ENCODE measurements at places on chromosomes 3 and 15. TPM values are rescaled to one million over a fixed set of nuclear protein-coding genes. Genes with fewer than 3 reads are reported as not detected.

The SLC24A5 gene
- not detected for polyA plus RNA-seq

The EIF4E3 gene
- polyA plus RNA-seq = 10.1 TPM

The HOMER2 gene
- 23.3 TPM for polyA plus RNA-seq

The PLSCR2 gene
- polyA plus RNA-seq = not detected

- DNase-seq = no peak
These were observed 522.8 kb downstream of the NLGN1 start for GRCh38 chr3:173920386-173920785.

DNA sequence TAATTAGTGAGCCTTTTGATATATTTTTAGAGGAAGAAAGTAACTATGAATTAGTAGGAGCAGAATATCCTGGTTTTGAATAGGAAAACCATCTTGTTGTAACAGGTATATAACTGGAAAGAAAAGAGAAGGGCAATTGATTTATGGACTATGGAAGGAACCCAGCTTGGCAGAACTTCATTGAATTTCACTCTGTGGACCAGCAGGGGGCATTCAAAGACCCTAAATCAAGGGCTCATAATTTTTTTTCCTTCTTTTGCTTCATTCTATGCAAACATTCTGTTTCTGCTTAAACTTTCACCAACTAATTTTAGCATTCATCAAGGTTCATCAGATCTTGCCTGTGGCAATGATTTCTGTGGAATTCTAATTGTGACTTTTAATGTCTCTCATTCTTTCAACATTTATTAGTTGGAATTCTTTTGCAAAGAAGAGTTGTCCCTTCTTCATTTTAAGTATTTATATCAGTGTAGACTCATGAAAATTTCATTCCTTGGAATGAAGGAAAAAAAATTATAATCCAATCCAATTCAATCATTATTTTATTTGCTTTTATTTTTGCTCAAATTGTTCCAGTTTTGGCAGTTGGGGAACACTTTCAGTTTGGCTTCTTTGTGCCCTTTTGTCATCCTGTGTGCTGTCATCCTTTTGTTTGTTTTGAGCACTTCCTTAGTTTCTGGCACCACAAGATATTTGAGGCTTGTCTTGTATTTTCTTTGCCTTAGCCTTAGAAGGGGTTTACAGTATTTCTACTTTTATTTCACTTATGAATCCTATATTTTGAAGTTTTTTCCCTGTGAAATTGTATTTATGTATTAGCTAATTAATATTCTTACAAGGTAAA lies 30.4 kb downstream of the NXPE3 start:
- DNase-seq = peak; percentile 47

DNA sequence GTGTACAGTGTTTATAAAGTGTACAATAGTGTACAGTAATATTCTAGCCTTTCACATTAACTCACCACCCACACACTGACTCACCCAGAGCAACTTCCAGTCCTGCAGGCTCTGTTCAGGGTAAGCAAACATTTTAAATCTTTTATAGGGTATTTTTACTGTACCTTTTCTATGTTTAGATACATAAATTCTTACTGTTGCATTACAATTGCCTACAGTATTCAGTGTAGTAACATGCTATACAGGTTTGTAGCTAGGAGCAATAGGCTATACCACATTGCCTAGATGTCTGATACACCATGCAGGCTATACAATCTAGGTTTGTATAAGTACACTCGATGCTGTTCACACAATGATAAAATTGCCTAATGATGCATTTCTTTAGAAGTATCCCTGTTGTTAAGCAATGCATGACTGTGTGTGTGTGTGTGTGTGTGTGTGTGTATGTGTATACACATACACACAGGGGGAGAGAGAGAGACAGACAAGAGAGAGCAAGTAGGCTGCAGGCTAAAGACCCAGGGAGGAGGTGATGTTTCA lies 72.5 kb upstream of the PRR23C start:
- no peak for DNase-seq

Measured in muscle of back (tissue), 13 donors.